Stimulated activated CD4-positive, alpha-beta T cell treated with anti-CD3 and anti-CD28 coated beads, Interleukin-1b, Interleukin-23, amount 100 ng/mL, for 1 hour (primary cell): ENCODE measurements at places on chromosomes 4 and X.
A peak's percentile ranks its signal among the peaks of the same experiment; 100 is the strongest.

DNA sequence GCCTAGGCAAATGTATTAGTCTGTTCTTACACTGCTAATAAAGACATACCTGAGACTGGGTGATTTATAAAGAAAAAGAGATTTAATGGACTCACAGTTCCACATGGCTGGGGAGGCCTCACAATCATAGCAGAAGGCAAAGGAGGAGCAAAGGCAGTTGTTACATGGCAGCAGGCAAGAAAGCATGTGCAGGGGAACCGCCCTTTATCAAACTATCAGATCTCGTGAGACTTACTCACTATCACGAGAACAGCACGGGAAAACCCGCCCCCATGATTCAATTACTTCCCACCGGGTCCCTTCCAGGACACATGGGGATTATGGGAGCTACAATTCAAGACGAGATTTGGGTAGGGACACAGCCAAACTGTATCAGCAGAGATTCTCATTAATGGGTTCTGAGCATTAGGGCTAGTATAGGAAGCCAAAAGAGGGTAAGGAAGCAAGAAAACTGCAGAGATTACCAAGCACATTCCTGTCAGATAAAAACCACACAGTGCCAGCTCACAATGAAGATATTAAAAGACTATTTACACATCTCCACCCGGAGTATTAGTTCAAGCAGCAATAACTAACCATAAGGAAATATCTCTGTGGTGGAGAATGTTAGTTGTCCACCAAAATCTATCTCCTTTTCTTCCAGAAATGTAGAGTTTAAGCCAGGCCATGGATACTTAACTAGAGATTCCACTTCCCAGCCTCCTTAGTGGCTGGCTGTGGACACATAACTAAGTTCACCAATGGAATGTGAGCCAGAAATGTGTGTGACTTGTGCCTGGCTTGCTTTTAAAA lies 61.2 kb upstream of the HOPX start:
- DNase-seq: no peak

- DNase-seq: peak; percentile 51
Observed at GRCh38 chrX:47581731-47582647, at the start of gene TIMP1. Gene TIMP1 (plus strand): TSS chrX:47582436. CDS start chrX:47583416, 980 bp downstream.

GRCh38 chr4:111475001-111475400 lies 670.3 kb upstream of the FAM241A start:
- no peak for DNase-seq

- no peak for DNase-seq
Observed at GRCh38 chr4:141636771-141637460, 533 bp downstream of the IL15 start.

DNA sequence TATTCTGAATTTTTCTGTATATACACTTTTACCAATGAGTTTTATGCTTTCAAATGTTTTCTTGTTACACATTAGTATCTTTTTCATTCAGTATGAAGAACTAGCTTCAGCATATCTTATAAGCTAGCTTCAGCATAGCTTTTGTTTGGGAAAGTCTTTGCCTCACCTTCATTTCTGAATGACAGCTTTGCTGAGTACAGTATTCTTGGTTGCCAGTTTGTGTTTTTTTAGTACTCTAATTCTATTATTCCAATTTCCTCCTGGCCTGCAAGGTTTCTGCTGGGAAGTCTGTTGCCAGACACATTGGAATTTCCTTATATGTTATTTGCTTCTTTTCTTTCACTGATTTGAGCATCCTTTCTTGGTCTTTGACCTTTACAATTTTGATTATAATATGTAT lies 278.8 kb downstream of the SPATA18 start:
- DNase-seq: no peak

GRCh38 chr4:133588306-133588705 lies 439.2 kb downstream of the PCDH10 start:
- DNase-seq: no peak

DNA sequence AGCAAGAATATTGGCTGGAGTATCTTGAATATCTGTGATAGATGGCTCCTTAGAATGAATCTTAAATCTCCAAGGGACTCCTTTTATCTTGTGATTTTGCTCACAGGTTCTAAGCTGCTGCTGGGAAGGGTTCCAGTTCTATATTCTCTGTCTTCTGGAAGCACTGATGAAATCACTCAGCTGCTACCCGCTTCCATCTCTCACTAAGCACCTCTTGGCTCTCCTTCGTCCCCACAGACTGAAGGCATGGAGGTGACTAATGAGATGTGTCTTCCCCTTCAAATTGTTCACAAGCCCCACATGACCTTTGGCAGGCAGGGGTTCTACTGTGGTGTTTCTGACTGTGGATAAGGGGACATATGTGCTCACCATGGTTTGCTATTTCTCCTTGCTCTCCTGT lies 75.9 kb downstream of the C4orf51 start:
- no peak for DNase-seq

GRCh38 chrX:111779582-111779981 lies 96.4 kb upstream of the TRPC5OS start:
- DNase-seq: no peak

GRCh38 chr4:96983830-96984229 lies 1143.9 kb downstream of the PDHA2 start:
- DNase-seq: no peak

- no peak for DNase-seq
Observed at GRCh38 chrX:10939424-10939823, 171.7 kb upstream of the HCCS start.

DNA sequence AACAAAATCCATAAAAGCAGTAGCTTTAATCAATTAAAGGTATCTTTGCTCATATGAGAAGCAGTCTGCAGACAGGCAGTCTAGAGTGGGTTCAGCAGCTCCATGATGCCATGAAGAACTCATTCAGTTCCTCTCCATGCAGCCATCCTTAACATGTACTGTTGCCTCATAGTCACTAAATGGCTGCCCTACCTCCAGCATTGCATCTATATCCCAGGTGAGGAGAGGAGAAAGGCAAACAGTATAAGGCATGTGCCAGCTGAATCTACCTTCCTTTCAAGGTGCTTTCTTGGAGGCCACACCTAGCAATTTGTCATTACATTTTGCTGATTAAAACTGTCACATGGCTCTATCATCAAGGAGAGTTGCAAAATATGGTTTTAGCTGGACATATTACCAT lies 13.2 kb downstream of the CFAP99 start:
- DNase-seq: no peak

- DNase-seq: no peak
Observed at GRCh38 chr4:74031576-74031975, 6.9 kb downstream of the CXCL3 start.

GRCh38 chr4:108045687-108046024 lies 56.0 kb downstream of the HADH start:
- DNase-seq: no peak

DNA sequence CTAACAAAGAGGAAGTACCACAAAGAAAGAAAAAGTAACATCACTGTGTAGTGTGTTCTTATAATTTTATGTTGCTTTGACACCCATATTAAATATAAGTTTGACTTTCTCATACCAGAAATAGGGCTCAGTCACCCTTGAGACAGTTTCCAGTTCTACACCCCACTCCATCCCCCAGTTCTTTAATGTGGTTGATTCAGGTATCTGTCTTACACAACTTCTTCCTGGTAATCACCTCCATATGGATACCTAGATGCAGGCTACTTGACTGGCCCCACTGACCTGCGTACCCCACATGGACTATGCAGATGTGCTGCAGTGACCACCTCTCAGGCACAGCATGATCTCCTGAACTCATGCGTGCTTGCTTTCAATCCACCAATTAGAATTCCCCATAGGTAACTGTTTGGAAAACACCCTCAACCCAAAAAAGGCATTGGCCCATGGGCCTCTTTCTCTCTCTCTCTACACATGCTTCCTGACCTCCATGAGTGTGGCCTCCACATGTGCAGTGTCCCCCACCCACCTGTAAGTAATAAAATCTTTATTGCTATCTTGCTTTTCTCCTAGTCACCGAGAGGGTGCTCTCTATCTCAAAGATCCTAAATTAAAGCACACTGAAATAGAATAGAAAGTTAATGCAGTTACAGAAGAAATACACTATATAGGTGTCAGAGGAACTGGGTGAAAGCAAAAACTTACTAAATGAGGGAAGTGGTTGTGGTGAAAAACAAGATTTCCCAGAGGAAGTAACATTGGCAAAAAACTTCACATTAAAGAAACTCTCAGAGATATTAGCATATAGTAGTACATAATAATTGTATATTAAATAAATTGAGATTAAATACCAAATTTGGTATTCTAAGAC lies 98.4 kb downstream of the ZAR1 start:
- no peak for DNase-seq

GRCh38 chr4:52659001-52659721 lies at the start of gene USP46:
Gene USP46 (minus strand): TSS chr4:52659301. CDS start chr4:52659150, 151 bp downstream.
- no peak for DNase-seq

GRCh38 chr4:110260299-110260698 lies 61.9 kb upstream of the ELOVL6 start:
- DNase-seq: no peak

DNA sequence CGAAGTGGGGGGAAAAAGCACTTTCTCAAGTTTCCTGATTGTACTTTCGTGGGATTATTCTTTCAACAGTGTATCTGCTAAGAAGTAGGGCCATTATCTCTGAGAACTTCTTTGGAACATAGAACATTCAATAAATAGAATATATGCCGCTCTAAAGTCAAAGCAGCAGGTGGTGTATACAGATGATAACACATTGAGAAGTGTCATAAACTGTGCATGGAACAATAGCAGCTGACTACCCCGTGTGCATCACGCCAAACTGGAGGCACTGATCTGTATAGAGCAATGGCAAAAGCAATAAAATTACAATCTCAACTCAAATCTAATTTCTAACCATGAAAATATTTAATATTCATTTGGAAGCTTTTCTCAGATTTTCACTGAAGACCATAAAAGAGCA lies 175.3 kb downstream of the DCTD start:
- DNase-seq: no peak

DNA sequence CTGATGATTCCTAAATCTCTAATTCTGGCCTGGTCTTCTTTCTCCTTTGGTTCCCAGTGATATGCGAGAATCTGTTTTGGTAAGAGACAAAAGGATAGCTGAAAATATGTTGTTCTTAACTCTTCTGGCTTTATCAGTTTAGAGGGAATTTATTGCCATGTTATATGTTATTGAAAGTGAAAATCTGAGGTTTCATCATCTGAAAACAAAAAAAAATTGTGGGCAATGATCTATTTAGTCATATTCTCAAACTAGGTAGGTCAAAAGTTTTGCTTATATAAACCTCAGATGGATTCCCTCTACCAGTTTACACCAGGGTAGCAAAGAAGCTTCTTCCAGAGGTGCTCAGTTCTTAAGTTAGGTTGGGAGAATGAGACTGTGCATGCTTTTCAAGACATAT lies 103.6 kb downstream of the ITM2A start:
- DNase-seq: no peak

DNA sequence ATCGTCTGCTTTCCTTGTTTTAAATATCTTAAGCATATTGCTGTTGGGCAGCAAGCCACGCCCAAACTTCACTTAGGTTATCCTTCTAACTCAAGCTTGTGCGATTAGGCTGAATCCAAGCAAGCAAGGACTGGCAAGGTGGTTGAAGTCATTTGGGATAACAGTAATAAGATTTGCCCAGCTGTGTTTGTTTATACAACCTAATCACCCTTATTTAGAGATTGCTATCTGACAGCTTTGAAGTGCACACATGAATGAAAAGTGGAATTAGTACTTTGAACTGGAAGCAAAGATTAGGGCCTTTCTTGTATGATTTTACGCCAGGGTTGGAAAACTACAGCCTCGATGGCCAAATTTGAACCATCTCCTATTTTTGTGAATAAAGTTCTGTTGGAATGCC lies 182.1 kb downstream of the ASB9 start:
- DNase-seq: no peak

- DNase-seq: no peak
Observed at GRCh38 chr4:42144028-42144427, 8.4 kb downstream of the BEND4 start.

DNA sequence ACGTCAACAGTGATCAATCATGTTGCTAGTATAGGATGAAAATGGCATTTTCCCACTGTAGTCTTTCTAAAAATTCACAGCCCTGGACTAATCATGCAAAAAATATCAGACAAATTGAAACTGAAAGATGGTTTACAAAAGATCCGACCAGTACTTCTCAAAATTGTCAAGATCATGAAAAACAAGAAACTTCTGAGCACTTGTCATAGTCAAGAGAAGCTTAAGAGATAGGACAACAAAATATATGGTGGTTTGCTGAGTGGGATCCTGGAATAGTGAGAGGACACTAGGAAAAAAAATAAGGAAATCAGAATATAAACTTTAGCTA lies 101.1 kb downstream of the NAA11 start:
- DNase-seq: no peak

DNA sequence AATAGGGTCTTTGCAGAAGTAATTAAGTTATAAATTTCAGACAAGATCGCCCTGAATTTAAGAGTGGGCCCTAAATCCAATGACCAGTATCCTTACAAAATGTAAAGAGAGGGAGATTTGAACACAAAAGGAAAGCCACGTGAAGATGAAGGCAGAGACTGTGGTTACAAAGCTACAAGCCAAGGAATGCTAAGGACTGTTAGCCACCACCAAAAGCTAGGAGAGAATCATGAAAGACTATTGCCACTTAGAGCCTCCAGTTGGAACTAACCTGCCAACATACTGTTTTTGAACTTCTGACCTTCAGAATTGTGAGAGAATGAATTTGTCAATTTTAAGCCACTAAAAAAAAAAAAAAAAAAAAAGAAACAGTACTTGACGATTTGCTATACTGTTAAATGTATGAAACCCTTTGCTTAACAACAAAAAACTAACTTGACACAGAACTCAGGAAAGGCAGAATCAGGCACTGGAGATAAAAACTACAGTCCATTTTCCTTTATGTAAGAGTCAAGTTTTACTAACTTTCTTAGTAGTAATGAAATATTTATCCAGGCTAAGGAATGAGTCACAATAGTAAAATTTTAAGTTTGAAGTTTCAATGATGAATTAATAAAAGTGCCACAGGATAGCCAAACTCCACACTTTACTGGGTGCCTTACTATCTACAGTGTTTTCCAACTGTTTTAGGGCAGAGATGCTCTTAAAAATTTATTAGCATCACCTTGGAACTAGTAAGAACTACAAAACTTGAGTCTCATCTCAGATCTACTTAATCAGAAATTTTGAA lies 25.1 kb downstream of the DHX15 start:
- DNase-seq: no peak

GRCh38 chr4:100208459-100208858 lies 18.2 kb upstream of the DDIT4L start:
- no peak for DNase-seq

DNA sequence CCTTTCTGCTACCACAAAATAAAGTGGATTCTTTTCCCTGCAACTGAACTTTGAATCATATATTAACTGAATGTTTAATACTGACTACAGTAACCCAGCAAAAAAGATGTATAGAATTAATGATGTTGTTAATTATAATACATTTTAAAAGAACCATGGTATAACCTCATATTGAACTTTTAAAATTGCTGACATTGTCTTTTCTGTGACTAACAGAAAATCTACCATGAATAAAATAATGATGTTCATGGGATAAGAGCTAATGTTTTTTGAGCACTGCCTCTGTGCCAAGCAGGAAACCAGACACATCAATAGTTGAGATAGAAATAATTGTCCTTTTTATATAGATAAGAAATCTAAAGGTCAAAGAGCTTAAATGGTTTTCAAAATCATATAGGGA lies 691.9 kb downstream of the PDHA2 start:
- DNase-seq: no peak
